ENCODE measurements at places on chromosomes 6 and 20.

- no peak for DNase-seq
These were observed 66.8 kb downstream of the ZFP64 start for GRCh38 chr20:52124821-52125220.

DNA sequence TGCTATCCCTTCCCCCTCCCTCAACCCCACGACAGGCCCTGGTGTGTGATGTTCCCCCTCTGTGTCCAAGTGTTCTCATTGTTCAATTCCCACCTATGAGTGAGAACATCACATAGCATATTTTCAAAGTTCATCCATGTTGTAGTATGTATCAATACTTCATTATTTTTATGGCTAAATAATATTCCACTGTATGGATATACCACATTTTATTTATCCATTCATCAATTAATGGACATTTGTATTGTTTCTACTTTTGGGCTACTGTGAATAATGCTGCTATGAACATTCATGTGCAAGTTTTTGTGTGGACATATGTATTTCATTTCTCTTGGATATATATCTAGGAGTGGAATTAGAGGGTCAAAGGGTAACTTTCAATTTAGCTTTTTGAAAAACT is 58.7 kb upstream of the ARMC2 start:
- no peak for DNase-seq

- no peak for DNase-seq
These were observed 9.1 kb upstream of the ECHDC1 start for GRCh38 chr6:127352524-127352923.

- peak; percentile 43 for DNase-seq
These were observed 215.5 kb upstream of the ECI2 start for GRCh38 chr6:4350567-4351519.

DNA sequence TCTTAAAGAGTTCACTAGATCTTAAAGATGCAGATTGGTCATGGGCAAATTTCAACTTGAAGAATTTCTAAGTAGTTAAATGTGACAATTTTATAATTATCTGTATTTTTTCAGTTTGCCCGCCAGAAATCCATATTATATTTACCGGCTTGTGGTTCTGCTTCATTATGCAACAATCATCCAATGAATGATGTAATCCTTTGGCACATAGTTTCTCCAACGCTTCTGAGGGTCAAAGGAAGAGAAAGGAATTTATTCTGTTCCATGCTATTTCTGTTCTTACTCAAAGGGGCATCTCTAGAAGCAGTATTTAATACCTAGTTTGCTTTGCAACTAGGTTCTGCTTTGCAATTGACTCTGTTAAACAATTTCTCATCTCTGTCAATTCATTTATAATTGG is 359.3 kb upstream of the PLCB4 start:
- peak; percentile 27 for DNase-seq
